Adrenal gland (tissue), 19 donors: ENCODE measurements at places on chromosomes 2 and 18.

- H3K36me3 ChIP-seq: no peaks in the 10 kb centered on the region
- H3K27me3 ChIP-seq: no peaks in the 10 kb centered on the region
- no peaks in the 10 kb centered on the region for H3K4me1 ChIP-seq
- no peak overlapping the region for H3K27ac ChIP-seq
- H3K4me3 ChIP-seq: no peak overlapping the region
Measured at GRCh38 chr2:218072478-218073024, 3.5 kb downstream of the RUFY4 start.

DNA sequence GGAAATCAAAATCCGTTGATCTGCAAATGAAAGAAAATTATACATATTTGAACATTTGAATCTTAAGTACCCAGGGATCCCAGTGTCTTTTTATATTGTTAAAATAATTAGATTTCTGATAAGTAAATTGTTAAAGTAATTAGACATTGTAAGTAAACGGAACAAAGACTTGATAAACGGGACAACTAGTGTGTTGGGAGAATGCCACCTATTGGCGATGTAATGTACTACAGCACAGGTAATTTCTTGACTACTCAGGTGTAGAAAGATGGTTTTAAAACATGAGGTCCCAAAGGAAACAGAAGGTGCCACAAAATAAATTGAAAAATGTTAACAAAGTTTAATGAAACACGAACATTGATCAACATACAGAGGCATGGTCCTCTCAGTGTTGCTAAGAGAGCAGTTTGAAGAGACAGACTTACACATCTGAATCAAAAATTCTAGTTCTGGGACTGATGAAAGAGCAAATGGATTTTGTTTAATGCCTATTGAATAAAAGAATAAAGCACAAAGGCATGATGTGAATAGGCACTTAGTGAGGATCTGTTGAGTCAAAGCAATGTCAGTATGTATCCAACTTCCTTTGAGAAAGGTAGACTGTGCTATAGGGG is 103.4 kb upstream of the RASGRP3 start:
- no peak overlapping the region for H3K27ac ChIP-seq
- no peaks in the 10 kb centered on the region for H3K36me3 ChIP-seq
- no peaks in the 10 kb centered on the region for H3K27me3 ChIP-seq

GRCh38 chr2:167196461-167197252 is 308.4 kb downstream of the XIRP2 start:
- no peaks in the 10 kb centered on the region for H3K4me1 ChIP-seq
- no peak overlapping the region for H3K27ac ChIP-seq
- no peak overlapping the region for H3K4me3 ChIP-seq
- H3K36me3 ChIP-seq: no peaks in the 10 kb centered on the region

- no peak overlapping the region for H3K27ac ChIP-seq
- no peak for DNase-seq
- no peaks in the 10 kb centered on the region for H3K4me1 ChIP-seq
- H3K27me3 ChIP-seq: no peaks in the 10 kb centered on the region
Measured at GRCh38 chr18:42196651-42197050, 241.6 kb downstream of the PIK3C3 start.

- no peaks in the 10 kb centered on the region for H3K36me3 ChIP-seq
- H3K27me3 ChIP-seq: no peaks in the 10 kb centered on the region
- H3K4me1 ChIP-seq: no peaks in the 10 kb centered on the region
- no peak for DNase-seq
Measured at GRCh38 chr2:228841475-228841874, 429.6 kb downstream of the PID1 start.

GRCh38 chr18:39360072-39360471 is 1794.5 kb upstream of the CELF4 start:
- H3K27me3 ChIP-seq: no peaks in the 10 kb centered on the region
- H3K4me1 ChIP-seq: no peaks in the 10 kb centered on the region
- H3K27ac ChIP-seq: no peak overlapping the region
- no peak for DNase-seq
- no peak overlapping the region for H3K4me3 ChIP-seq

- DNase-seq: no peak
- no peaks in the 10 kb centered on the region for H3K36me3 ChIP-seq
- H3K27ac ChIP-seq: no peak overlapping the region
- no peak overlapping the region for H3K4me3 ChIP-seq
Measured at GRCh38 chr2:223057569-223057968, 5.6 kb downstream of the KCNE4 start.
